Cardiac septum (tissue), 1 donor: ENCODE measurements at places on chromosomes 11 and 22.

GRCh38 chr11:133560472-133560855 lies 28.2 kb upstream of the OPCML start:
- DNase-seq = no peak

- DNase-seq = no peak
Measured at GRCh38 chr11:116955548-116955947, 118.1 kb upstream of the APOA1 start.

GRCh38 chr11:57638811-57639320 lies 10.8 kb downstream of the YPEL4 start:
- DNase-seq = peak; percentile 68

- no peak for DNase-seq
Measured at GRCh38 chr11:25991476-25991875, 340.5 kb upstream of the ANO3 start.

DNA sequence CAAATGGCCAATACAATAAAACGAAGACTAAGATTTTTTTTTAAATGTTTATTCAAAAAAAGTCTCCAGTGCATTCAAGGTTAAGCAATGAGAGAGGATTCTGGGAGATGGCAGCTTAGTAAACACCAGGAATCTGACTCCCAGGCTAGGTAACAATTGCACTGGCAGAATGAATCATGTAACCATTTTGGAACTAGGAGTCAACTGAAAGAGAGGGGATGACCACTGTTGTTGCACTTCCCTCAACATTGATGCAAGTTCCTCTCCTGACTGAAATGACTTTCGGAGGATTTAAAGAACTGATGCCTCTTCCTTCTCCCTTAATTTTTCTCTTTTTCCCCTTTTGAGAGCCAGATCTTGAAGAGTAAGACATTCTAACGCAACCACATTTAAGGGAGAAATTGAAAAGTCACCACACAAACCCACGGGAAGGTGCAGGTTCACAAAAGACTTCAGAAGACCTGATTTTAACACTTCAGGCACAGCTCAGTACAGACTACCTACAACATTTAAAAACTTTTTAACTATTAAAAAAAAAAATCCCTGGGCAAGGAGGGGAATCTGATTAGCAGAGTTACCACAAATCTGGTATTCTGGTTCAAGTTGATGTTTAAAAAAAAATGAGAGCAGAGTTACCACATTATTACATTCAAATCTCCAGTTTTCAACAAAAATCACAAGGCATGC lies 56.8 kb downstream of the FCHSD2 start:
- DNase-seq = no peak

GRCh38 chr11:44911029-44911814 lies 39.5 kb downstream of the TP53I11 start:
- DNase-seq = peak; percentile 84

DNA sequence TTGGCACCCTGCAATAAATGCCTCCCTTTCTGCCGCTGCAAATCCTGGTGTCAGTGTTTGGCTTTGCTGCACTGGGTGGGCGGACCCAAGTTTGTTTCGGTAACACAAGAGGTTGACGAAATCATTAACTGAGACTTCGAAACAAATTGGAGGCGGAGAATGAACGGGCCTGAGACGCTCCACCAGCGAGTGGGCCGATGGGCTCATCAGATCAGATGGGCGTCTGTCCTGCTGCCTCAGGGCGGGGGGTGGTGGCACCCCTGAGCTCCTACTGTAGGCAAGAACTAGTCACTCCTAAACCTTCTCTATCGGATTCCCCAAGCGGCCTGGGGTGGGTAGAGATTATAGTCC lies 918 bp upstream of the CAPN5 start:
- peak; percentile 75 for DNase-seq

- no peak for DNase-seq
Measured at GRCh38 chr11:67280788-67281551, 8.1 kb upstream of the ANKRD13D start.

- peak; percentile 78 for DNase-seq
Measured at GRCh38 chr22:35872451-35872850, 154.8 kb downstream of the APOL5 start.

DNA sequence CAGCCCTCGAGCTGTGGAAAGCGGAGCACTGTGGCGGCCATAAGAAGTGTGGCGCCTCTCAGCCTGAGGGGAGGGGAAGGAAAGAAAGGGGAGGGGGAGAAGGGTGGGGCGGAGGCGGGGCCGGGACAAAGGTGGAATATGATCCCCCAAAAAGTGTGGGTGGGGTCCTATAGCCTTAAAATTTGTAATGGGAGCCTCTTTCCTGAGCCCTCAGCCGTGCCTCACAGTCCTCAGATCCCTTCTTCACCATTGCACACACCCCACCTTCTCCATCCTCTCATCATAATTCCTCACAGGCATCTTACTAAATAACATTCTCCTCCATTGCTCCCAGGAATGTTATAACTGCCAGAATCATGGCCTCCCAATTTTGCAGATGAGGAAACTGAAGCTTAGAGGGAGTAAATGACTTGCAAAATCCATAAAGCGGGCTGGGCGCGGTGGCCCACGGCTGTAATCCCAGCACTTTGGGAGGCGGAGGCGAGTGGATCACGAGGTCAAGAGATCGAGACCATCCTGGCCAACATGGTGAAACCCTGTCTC lies 600 bp upstream of the RAB6A start:
- no peak for DNase-seq

DNA sequence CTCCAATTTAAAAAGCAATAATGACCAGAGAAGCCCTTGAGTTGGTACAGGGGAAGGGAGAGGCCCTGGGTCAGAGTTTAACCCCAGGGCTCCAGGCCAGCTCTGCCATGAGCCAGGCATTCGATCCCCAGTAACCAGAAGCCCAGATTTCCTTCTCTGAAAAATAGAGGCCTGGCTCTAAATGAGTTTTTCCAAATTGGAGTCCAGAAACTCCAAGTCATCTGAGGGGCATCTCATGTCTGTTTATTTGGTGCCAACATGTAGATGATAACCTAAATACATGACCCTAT lies 381.9 kb downstream of the CTTN start:
- DNase-seq = no peak

DNA sequence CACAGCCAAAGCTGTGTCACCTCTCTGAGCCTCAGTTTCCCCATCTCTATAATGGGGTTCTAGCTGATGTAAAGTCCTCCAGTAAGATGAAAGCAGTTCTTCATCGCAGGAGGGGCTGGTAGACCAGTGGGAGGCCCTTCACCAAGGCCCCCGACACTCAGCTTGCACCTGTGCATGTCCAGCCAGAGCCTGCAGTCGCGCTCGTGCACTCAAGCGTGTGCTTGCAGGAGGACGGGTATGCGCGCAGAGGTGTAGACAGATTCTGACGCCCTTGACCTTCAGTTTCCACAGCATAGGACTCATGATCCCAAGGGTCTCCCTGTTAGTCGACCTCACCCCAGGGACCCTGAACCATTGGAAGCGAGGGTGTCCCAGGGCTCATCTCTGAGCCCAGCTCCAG lies 633.7 kb downstream of the TBC1D22A start:
- DNase-seq = no peak

DNA sequence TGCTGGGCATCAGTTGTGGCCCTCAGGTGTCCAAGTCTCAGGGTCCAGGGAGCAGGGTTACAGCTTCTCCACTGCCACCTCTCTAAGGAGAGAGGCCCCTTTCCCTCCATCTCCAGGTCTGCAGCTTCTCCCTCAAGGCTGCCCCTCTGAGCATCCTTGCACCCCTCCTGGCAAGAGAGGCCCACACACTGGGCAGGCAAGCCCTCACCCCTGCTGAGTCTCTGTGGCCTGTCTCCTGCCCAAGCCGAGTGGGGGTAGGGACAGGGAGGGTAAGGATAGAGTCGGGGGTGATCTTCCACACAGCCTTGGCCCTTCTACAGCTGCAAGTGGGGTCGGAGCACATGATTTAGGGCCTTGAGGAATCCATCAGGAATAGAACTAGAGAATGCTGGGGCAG lies 76.6 kb downstream of the ST3GAL4 start:
- no peak for DNase-seq
